ENCODE measurements at places on chromosomes 2 and 18.

DNA sequence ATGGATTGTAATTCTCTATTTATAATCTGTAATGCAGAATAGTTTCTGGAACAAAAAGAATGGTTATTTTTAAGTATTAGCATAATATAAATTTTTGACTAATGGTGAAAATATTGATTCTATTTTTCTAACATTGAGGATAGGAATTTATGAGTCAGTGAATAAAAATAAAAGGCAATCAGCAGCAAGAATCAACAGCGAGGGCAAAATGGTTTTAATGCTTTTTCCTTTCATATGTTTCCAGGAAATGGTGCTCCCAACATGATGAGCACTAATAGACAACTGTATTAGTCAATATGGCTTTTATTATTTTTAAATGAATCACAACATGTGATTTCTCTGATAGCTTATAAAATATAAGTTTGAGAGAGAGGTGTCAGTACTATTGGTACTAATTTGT, 90.7 kb upstream of the TFPI start:
- no peak for DNase-seq

DNA sequence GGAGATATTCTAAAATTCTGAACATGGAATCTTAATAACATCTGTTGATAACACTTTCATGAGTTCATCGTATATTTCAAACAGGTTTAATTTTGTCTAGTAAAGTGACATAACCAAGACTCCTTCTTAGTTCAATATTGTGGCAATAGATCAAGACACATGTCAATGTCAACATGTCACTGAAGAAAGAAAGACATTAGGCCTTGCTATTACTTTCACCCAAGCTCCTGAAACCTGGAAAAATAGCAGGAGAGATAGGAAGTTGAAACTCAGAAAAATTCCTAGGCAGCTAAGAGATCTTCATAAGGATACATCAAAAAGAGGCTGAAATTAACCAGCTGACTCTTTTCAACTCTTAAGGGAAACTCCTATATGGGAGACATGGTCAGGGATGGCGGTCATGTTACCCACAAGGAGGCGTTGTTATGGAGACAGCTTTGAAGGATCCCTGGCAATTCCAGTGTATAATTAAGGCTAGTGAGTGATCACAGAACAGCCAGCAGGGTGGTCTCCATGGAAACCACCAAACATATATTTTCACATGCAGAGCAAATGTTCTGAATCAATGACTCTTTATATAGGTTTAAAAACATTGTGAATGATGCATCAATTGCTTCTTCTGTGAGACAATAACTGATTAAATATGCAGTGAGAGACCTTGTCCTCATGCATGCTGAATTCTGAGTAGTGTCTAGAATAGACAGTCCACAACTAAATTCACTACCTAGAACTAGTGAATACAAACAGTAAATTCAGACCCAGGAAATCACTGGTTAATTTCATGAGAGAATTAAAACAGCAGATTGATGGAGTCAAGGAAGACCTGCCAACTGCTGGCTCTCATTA, 115.3 kb upstream of the RIOK3 start:
- no peak for DNase-seq

DNA sequence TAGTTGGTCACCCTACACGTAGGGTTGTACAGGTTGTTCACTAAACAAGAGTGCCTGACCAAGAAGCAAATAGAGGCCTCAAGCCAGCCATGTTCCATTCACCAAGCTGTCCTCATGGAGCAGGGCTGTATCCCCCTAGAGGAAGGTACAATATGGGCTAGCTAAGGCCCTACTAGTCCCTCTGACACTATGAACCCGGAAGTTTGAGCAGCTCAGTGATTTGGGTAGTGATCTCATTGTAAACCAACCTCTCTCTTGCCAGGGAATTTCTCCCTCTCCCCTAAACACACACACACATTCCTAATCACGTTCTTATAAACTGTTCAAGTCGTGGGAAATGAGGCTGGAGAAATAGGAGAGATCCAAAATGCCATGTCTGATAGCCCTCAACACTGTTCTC, 6.7 kb upstream of the CYS1 start:
- DNase-seq: no peak

DNA sequence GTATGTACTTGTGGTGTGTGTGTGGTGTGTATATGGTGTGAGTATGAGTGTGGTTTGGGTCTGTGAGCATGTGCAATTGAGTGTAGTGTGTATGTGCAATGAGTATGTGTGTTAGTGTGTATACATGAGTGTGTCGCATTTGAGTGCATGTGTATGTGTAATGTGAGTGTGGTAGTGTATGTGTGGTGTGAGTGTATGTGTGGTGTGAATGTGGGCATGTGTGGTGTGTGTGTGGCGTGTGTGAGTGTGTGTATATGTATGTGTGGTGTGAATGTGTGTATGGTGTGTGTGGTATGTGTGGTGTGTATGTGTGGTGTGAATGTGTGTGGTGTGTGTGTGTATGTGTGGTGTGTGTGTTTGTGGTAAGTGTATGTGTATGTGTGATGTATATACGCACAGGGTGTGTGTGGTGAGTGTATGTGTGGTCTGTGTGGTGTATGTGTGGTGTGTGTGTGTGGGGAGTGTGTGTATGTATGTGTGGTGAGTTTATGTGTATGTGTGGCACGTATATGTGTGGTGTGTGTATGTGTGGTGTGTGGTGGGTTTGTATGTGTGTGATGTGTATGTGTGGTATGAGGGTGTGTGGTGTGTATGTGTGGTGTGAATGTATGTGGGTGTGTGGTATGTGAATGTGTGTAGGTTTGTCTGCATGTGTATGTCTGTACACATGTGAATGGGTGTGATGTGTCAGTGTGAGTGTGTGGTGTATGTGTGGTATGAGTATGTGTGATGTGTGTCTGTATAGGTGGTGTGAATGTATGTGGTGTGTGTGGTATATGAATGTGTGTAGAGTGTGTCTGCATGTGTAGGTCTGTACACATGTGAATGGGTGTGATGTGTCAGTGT, 123.4 kb downstream of the DOCK10 start:
- no peak for DNase-seq

DNA sequence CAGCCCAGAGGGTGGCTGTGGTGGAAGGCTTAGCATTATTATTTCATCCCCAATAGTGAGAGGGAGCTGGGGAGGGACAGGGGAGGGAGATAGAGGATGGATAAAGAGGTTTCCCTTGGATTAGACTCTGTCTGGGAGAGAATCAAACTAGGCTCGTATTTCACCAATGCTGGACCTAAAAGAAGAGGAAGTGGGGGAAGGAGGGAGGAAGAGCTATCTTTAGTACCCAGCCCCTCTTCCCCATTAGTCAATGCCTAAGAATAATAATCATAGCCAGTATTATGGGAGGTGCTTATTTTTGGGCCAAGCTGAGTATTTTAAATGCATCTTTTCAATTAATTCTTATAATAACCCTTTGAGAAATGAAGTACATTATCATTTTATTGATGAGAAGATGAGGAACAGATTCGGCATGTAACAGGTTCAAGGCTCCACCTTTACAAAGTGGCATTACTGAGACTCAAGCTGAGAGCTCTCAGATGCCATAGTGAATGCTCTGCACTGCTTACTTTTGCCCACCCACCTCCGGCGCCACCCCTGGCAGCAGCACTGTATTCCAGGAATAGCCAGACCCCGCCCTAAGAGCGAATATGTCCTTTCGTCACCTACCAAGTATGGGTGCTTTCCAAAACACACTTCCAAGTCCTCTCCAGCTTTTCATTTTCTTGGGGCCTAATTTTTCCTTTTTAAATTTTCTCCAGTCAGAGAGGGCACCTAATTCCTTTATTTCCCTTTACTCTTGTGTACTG, 21.0 kb downstream of the PAX8 start:
- DNase-seq: no peak

DNA sequence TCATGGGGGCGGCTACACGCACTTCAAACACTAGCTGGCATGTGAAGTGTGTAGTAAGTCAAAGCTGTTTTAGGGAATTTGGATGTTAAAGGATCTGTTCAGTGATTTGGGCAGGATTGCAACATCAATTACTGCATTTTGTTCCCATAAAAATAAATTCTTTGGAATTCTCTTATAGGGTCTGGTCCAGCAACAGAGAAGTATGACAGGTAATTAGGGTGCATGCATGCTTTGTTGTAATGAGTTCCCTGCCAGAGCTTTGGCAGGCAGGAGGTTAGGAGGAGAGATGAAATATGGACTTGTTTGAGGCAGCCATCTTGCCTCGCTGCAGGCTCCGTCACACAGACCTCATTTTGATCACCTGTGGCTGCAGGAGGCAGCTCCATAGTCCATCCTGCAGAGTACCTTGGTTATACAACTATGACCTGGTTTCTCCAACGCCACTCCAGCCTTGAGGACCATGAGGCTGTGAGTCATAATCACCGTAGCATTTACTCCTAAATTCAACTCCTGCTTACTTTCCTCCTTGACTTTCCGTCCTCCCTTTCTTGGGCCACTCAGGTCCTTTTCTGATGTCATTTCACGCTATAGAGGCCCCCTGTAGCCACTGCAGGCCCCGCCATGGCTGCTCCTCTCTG, 26.5 kb upstream of the EML4 start:
- no peak for DNase-seq

GRCh38 chr18:35711227-35711626, 129.7 kb downstream of the GALNT1 start:
- no peak for DNase-seq

GRCh38 chr2:196899976-196900375, 26.5 kb downstream of the PGAP1 start:
- DNase-seq: no peak

DNA sequence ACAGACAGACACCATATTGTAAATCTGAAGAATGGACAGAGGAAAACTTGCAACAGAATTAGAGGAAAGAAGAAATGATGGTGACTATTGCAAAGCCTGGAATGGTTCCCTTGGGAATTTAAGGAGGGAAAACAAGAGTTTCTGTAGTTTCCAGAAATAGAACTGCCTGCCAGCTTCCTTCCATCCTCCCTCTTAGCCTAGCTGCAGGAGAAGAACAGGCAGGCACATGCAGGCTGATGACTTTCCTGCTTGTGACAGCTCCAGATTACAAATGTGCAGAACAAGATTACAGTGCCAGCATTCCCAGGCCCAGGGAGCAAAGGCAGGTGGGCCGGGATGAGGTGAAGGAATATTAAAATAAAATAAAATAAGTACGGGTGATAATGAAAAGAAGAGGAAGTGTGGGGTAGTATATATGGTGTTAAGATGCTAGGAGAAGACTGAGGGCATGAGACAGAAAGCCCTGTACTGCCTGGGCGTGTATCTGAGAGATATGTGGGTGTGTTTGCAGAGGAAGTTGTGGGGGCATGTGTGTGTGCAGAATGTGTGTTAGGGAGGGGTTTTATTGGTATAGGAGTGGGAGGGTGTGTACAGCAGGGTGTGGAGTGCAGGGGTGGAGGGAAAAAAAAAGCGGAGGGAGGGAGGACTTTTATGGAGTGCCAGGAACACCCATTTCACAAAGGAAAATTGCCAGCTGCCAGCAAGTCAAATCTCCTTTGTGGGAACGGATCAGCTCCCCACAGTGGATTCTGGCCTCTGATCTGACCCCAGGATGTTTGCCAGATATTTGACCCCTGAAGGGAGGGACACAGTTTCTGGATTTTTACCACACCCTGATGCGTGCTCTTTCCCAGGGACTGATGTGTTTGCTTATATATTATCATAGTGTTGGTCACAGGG, 43.9 kb upstream of the NEMP2 start:
- DNase-seq: no peak

DNA sequence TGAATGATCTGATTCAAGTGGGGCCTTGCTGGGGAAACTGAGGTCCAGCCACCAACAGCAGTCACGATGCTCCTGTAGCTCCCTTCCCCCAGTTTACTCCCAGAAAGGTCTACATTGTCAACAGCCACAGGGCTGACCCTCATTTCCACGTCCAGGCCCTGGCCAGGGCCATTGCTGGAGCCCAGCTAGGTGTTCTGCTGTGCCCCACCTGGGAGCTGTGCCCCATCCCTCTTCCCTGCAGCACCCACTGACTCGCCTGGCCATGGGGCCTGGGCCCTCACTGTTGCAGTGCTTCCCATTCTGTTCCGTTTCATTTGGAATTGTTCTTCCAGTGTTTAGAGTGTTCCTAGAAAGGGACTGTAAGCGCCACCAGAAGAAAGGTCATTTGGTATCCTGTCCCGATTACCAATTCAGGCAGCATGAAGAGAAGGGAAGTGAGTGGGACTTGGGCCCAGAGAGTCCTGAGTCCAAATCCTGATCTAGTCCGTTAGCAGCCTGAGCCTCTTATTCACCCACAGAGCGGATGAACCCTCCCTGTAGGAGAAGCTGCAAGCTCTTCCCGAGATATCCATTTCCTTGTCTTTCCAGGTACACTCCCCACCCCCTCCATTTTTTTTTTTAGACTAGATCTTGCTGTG, 73.1 kb upstream of the HPCAL1 start:
- no peak for DNase-seq

DNA sequence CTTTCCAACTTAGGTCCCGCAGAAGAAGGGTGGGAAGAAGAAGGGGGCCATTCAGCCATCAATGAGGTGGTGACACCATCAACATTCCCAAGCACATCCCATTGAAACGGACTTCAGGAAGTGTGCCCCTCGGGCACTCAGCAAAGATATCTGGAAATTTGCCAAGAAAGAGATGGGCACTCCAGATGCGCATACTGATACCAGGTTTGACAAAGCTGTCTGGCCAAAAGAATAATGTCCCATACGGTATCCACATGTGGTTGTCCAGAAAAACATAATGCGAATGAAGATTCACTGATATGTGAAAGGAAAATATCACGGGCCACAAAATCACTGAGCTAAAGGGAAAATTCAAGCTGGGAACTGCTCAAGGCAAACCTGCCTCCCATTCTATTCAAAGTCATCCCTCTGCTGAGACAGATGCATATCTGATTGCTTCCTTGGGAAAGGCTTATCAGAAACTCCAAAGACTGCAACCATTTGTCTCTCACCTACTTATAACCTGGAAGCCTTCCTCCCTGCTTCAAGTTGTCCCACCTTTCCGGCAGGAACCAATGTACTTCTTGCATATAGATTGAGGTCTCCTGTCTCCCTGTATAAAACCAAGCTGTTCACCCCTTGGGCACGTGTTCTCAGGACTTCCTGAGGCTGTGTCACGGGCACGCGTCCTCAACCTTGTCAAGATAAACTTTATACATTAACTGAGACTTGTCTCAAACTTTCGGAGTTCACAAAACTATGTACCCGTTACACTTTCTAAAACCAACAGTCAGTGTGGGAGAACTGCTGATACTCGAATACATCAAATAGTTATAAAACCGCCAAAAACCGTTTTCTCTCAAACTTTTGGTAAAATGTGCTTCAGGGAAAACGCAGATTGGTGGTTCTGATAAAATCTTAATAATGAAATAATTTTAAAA, 1.3 kb upstream of the PDK1 start:
- DNase-seq: no peak

DNA sequence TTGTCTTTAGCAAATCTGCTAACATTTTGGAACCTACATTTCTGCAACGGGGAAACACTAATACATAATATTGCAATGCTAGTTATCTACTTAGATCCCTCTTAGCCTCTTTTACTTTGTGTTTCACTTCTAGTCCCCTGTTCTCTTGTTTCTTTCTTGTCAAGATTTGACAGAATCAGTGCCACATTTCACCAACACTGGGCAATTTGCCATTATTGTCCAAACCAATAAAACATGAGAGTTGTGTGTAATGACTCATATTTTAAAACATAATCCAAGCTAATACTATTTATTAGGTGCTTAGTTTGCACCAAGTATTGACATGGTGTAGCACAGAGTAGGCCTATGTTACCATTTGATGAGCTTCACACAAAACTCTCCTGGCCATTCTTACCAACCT, 33.7 kb upstream of the ACVR1C start:
- no peak for DNase-seq
